Dorsolateral prefrontal cortex (tissue), 122 donors: ENCODE measurements at places on chromosomes 16 and 17.
A peak's percentile ranks its signal among the peaks of the same experiment; 100 is the strongest.

DNA sequence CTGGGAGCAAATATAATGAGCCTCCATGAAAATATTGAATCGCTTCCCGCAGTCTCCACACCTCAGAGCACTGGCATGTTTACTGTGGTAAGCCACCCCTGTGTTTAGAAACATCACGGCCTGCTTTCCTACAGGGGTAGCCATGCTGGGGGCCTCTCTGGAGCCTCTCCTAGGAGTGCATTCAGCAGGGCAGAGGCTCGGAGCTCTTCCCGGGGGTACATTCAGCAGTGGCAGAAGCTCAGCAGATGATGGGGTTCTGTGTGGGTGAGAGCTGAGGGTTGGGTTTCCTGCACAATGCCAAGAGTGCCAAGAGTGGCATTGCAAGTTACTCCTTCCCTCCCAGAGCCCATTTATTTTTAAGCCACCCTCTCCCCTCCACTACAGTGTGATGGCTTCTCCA lies 386.6 kb downstream of the SEC14L1 start:
- no peak for DNase-seq

GRCh38 chr17:48522031-48522653 lies 8.7 kb downstream of the HOXB1 start:
- no peak for DNase-seq

GRCh38 chr16:69818891-69819545 lies 56.9 kb downstream of the WWP2 start:
- no peak for DNase-seq

DNA sequence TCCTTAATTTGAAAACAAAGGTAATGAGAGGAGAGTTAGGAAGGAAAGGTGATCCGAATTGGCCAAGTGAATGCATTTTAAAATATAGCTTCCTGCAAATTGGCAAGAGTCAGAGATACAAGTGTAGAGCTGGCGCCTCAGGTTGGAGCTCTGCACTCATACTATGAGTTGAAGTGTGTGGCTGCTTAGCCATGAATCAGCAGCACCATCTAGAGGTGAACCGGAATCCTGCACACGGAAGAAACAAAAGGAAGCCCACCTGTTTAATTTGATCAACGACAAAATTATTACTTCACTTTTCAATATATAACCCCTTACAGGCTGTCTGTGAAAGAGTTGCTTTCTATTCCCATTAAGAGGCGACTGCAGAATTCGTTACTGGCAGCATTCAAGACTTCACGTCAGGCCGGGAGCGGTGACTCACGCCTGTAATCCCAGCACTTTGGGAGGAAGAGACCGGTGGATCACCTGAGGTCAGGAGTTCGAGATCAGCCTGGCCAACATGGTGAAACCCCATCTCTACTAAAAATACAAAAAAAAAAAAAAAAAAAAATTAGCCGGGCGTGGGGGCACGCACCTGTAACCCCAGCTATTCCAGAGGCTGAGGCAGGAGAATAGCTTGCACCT lies 1253.7 kb upstream of the CDH8 start:
- DNase-seq = peak; percentile 57

GRCh38 chr17:82920150-82920549 lies 80.3 kb upstream of the ZNF750 start:
- DNase-seq = peak; percentile 65

GRCh38 chr17:72212041-72212440 lies 91.2 kb downstream of the SOX9 start:
- no peak for DNase-seq

- no peak for DNase-seq
Measured at GRCh38 chr17:57684711-57685498, 60.2 kb downstream of the CCDC182 start.

DNA sequence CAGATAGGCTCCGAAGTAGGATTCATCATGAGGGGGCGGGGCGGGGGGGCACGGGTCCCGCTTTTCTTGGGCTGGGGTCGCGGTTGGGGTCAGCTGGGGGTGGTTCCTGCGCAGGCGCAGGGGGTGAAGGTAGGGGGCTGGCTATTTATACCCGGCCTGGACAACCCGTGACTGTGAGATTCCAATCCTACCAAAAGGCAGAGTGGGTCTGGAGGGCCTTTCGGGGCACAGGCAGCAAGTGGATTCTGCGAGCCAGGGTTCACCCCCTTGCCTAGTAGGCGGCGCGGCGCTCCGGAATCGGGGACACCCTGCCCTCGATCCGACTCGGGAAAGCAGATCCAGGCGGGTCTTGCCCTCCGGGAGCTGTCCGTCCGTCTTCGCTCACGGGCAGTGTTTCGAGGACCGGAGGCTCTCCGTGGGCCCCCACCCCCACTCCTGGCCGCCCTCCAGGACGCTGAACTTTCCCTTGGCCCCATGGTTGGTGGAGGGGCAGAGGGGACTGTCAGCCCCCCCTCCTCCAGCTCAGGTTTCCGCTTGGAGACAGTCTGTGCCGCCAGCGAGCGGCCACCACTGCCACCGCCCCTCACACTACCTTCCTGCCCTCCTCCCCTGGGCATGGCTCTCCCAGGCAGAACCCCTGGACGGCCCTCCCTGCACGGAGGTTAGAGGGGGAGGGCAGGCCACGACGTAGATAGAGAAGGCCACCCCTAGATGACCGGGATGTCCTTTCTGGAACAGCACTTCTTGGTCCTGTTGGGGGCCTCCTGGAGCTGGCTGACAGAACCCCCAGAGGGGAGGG lies 634 bp downstream of the SLC2A4 start:
- no peak for DNase-seq

- no peak for DNase-seq
Measured at GRCh38 chr17:63035695-63036094, 69.7 kb downstream of the TANC2 start.

DNA sequence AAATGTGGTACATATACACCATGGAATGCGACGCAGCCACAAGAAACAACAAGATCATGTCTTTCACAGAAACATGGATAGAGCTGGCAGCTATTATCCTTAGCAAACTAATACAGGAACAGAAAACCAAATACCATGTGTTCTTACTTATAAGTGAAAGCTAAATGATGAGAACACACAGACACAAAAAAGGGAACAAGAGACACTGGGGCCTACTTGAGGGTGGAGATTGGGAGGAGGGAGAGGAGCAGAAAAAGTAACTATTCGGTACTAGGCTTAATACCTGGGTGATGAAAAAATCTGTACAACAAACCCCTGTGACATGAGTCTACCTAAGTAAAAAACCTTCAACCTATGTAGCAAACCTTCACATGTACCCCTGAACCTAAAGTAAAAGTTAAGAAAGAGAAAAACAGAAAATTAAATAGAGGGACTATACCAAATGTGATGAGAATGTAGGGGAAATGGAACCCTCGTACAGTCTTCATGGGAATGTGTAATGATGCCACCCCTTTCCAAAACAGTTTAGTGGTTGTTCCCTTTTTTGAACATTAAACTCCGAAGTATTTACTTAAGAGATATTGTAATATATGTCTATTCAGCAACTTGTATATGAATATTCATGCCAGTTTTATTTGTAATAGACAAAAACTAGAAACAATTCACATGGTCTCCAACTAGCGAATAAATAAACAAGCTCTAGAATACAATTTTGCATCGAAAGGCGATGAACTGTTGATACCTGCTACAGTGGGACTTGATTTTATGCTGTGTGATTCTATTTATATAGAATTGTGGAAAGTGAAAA lies 33.9 kb downstream of the AHSP start:
- no peak for DNase-seq

DNA sequence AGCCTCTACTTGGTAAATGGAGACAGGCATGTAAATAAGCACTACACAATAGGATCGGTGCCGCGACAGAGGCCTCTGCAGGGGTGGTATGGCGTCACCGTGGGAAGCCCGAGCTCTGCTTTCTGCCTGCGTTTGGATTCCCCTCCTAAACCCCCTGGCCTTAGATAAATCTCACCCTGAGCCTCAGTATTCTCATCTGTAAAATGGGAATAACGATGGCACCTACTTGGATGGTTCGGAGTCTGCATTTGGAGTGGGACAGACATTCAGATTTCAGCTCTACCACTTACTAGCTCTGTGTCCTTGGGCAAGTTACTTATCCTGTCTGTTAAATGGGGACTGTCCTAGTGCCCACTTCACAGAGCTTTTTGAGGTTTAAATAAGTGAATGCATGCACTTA lies 42.8 kb upstream of the TNRC6A start:
- DNase-seq = no peak

GRCh38 chr16:84672276-84673202 lies 24.2 kb downstream of the KLHL36 start:
- DNase-seq = no peak

GRCh38 chr17:21510686-21511362 lies 134.7 kb downstream of the KCNJ12 start:
- DNase-seq = no peak

- no peak for DNase-seq
Measured at GRCh38 chr16:85196976-85197375, 84.7 kb upstream of the CIBAR2 start.

DNA sequence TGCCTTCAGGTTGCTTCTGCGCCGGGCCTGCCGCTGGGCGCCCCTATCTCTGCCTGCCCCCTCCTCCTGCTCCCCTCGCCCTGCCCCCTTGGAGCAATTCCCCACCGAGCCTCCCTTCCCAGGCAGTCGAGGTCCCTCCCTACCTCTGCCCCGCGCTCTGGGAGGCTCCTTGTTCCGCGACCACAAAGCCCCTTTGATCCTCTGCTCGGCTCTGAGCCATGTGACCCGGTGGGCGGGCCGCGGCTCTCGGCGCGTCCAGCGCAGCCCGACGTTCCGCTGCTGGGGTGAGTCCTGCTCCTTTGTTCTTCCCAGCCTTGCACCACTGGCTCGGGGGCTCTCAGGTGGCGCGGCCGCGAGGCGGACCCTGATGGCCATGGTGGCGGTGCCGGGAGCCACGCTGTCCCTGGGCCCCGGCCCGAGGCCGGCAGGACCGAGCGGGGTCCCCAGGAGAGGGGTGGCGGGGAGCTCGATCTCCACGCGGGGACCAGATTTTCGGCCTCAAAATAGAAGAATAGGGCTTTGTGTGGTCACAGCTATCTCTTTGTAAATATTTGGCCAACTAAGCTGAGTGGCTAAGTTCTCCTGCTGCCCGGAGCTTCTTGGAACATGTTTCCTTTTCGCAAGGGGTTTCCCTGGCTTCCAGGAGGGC lies 310.6 kb downstream of the SEC14L1 start:
- DNase-seq = peak; percentile 89

GRCh38 chr16:85270374-85270773 lies 158.1 kb upstream of the CIBAR2 start:
- no peak for DNase-seq

DNA sequence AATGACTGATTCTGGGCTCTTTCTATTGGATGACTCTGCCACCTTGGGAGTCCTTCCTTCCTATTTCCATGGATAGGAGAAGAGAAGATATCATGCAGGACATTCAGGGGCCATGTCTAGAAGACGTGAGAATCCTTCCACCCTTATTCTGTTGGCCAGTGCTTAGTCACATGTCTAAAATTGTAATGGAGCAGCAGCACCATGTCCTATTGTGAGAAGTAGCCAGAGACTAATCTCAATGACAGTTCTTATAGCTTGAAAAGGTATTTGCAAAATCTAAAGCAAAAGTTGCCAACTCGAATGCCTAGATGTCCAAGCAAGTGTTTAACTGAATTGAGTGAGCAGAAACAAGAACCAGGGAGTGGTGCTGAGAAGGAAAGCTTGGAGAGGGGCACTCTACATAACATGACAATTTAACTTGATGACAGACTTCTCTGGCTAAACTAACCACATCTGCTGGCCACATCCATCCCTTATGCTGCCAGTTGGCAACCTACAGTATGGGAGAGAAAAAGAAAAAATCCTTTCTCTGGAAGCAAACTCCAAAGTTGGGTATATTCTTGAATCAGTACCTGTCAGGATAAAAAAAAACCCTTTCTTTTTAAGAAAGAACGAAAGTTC lies 225.7 kb downstream of the CDH13 start:
- no peak for DNase-seq

DNA sequence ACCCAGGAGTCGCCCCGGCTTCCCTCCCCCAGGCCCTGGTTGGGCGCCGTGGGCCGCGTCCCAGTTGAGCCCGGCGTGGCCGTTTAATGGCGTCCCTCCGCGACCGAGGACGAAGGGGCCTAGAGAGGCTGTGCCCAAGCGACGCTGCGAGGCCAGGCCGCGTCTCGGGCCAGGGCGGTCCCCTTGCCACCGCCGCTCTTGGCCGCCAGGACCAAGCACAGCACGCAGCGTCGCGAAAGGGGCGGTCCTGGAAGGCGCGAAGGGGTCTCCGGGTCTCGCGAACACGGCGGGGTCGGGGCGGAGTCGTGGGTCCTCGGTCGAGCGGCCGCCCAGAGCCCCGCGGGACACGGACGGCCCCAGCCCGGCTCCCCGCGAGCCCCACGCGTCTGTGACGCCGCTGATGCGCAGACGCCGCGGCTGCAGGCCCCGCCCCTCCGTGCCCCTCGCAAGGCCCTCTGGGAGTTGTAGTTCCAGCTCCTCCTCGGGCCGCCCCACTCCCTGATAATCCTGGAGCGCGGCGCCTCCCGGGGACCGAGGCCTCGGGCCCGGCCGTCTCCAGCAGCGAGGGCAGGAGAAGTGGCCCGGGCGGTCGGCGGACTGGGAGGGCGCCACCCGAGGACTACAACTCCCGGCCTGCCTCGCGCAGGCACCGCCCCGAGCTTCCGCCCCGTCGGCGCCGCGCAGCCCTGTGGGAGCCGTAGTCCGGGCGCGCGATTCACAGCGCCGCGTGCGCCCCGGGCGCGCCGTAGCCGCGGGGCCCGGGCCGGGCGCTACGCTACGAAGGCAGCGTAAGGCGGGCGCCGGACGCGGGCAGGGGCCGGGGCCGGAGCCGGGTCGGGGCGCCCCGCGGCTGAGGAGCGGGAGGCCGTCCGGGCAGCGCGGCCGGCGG lies at the start of gene CAPN15:
Gene CAPN15 (plus strand): TSS at position 698 of the 889 bp plus-strand sequence. CDS start 19,127 bp downstream, outside the sequence.
- DNase-seq = peak; percentile 84

DNA sequence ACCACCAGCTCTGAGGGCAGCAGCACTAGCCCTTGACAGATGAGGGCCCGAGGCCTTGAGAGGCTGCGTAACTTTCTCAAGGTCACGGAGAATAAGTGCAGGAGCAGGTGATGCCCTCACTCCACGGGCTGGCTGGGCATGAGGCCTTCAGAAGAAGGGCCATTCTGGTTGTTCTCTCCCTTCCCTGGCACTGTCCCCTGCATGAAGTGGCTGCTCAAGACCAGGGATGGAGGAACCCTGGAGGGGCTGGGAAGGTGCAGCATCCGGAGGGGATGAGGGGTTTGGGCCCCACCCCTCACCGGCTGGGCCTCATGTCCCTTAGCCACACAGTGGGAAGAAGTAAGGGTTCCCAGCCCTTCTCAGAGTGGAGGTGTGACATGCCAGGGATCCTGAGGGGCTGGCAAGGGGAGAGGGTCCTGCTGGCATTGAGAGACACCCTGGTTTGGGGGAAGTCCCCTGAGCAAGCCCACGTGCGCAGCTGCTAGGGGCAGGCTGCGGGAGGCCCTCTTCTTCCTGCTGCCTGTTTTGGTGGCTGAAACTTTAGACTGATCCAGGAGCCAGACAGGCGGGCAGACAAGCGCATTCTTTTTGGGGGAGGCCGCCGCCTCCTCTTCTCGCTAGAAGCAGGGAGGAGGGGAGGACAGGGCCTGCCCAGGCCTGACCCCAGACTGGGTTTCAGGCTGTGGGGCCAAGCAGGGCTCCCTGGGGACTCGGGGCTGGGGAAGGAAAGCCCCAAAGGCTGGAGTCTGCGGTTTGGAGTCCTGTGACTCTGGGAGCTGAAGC lies 74.0 kb downstream of the N4BP1 start:
- no peak for DNase-seq

- DNase-seq = no peak
Measured at GRCh38 chr17:17109907-17110306, 67.7 kb downstream of the MPRIP start.

GRCh38 chr16:82439678-82440293 lies 187.0 kb upstream of the CDH13 start:
- no peak for DNase-seq
